Purkinje cell (primary cell): ENCODE measurements at places on chromosomes 6 and 20. TPM values are rescaled to one million over a fixed set of nuclear protein-coding genes. Genes with fewer than 3 reads are reported as not detected.

The MMUT gene
- 35.2 and 37.8 TPM in 2 replicates for polyA plus RNA-seq

The PTCHD4 gene
- 36.3 and 38.7 TPM in 2 replicates for polyA plus RNA-seq

The OR12D3 gene
- polyA plus RNA-seq = not detected in 2 replicates

The MOXD1 gene
- polyA plus RNA-seq = 2.4 TPM in 1 of 2 replicates, not detected in the other

The METTL24 gene
- polyA plus RNA-seq = 1.1 TPM in 1 of 2 replicates, not detected in the other

The CST3 gene
- 138 and 167 TPM in 2 replicates for polyA plus RNA-seq

The CGA gene
- not detected in 2 replicates for polyA plus RNA-seq

The LRRC73 gene
- 6.4 and 8.7 TPM in 2 replicates for polyA plus RNA-seq

The HMGCLL1 gene
- polyA plus RNA-seq = 13.6 and 20.7 TPM in 2 replicates

The TREML2 gene
- polyA plus RNA-seq = not detected in 2 replicates

The BPIFB1 gene
- polyA plus RNA-seq = not detected in 2 replicates

The FOXF2 gene
- 0.39 and 0.67 TPM in 2 replicates for polyA plus RNA-seq

The VSTM2L gene
- 19.3 and 23.6 TPM in 2 replicates for polyA plus RNA-seq

The SLCO4A1 gene
- 10.3 and 18.2 TPM in 2 replicates for polyA plus RNA-seq

The PDE10A gene
- 17.3 and 20.0 TPM in 2 replicates for polyA plus RNA-seq

The MYCT1 gene
- 0.17 TPM in 1 of 2 replicates, not detected in the other for polyA plus RNA-seq

The BFSP1 gene
- 0.38 and 2.1 TPM in 2 replicates for polyA plus RNA-seq

The GSTA2 gene
- not detected in 2 replicates for polyA plus RNA-seq

The QKI gene
- polyA plus RNA-seq = 64.0 and 74.9 TPM in 2 replicates

The SNPH gene
- 1.0 and 1.5 TPM in 2 replicates for polyA plus RNA-seq

The CTCFL gene
- 0.63 TPM in 1 of 2 replicates, not detected in the other for polyA plus RNA-seq

The GINM1 gene
- polyA plus RNA-seq = 10.2 and 12.9 TPM in 2 replicates

The CGAS gene
- 0.12 and 2.1 TPM in 2 replicates for polyA plus RNA-seq

The PI16 gene
- polyA plus RNA-seq = not detected in 2 replicates

The DNAH8 gene
- not detected in 2 replicates for polyA plus RNA-seq

The GGTLC1 gene
- polyA plus RNA-seq = not detected in 2 replicates

The ADAM33 gene
- 1.1 TPM in 1 of 2 replicates, not detected in the other for polyA plus RNA-seq

The GPX5 gene
- not detected in 2 replicates for polyA plus RNA-seq

The PSMG4 gene
- 43.5 and 47.2 TPM in 2 replicates for polyA plus RNA-seq

The AKIRIN2 gene
- polyA plus RNA-seq = 33.4 and 60.4 TPM in 2 replicates

The LPIN3 gene
- not detected in 2 replicates for polyA plus RNA-seq

The MATN4 gene
- polyA plus RNA-seq = not detected in 2 replicates

The OR2H2 gene
- polyA plus RNA-seq = 12.3 and 14.3 TPM in 2 replicates

The TFAP2A gene
- polyA plus RNA-seq = 4.4 and 9.1 TPM in 2 replicates

The TMEM217 gene
- 0.34 and 4.2 TPM in 2 replicates for polyA plus RNA-seq

The SOX12 gene
- polyA plus RNA-seq = 0.24 and 0.98 TPM in 2 replicates

The PNPLA1 gene
- polyA plus RNA-seq = not detected in 2 replicates

The CLVS2 gene
- polyA plus RNA-seq = 13.4 and 16.6 TPM in 2 replicates

The SLPI gene
- polyA plus RNA-seq = not detected in 2 replicates

The C6orf132 gene
- not detected in 2 replicates for polyA plus RNA-seq

The CALHM6 gene
- 10.9 and 13.7 TPM in 2 replicates for polyA plus RNA-seq

The DPPA5 gene
- not detected in 2 replicates for polyA plus RNA-seq

The KIF6 gene
- 0.30 and 3.4 TPM in 2 replicates for polyA plus RNA-seq

The COL19A1 gene
- 2.5 TPM in 1 of 2 replicates, not detected in the other for polyA plus RNA-seq
